ENCODE measurements at places on chromosomes 5 and 9.

GRCh38 chr5:79011219-79011836 is 26.2 kb upstream of the ARSB start:
- no peak for DNase-seq

DNA sequence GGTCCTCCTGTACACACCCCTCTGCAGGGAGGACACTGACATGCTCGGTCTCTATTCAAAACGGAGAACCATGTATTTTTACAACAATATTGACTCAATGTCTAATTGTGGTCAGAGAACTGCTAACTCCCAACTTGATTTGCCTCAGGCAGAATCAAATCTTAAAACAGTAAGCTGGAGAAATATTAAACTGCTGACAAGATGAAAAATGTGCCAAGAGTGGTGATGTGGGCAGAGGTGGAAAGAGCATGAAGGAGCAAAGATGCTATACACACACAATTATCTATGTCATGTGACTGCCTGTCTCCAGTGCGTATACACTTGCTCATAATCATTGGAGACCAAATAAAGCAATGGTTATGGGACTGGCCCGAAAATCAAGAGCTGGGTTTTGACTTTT is 556.1 kb upstream of the ZNF608 start:
- no peak for DNase-seq

- no peak for DNase-seq
Measured at GRCh38 chr9:108687006-108687987, 168.5 kb downstream of the ACTL7B start.

DNA sequence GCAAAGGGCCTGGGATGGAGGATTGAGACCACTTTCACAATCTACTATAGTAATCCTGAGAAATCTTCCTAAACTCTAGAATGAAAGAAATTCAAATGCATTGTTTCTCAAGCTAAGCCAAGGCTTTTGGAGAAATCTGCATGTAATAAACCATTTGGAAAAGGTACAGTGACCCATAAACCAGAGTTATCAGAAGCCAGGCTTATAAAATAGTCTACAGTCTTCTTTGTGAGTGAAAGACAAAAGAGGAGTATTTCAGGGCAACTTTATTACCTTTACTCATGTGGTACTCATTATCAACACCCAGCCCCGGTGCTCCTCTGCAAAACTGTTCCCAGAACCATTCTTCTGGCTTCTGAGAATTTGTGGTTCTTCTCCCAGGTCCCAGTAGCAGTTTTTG is 87.0 kb downstream of the GALNT10 start:
- DNase-seq: no peak

DNA sequence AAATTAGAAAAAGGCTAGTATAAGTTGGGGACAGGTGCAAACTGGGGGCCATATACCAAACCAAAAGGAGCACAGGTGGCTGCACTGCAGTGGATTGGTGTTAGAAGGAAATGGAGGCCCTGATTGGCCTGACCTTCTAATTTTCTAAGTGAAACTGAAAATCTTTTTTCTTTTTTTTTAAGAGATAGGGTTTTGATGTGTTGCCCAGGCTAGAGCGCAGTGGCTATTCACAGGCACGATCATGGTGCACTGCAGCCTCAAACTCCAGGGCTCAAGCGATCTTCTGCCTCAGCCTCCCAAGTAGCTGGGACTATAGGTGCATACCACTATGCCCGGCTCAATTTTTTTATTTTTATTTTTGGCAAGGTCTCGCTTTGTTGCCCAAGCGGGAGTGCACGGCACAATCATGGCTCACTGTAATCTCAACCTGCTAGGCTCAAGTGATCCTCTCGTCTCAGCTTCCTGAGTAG is 9.8 kb upstream of the CCDC69 start:
- no peak for DNase-seq

- peak; percentile 72 for DNase-seq
Measured at GRCh38 chr9:120477534-120478001, 102.4 kb downstream of the CDK5RAP2 start.

GRCh38 chr5:112293587-112293986 is 125.5 kb downstream of the EPB41L4A start:
- no peak for DNase-seq

- DNase-seq: no peak
Measured at GRCh38 chr9:74963056-74963455, 10.3 kb upstream of the C9orf40 start.

DNA sequence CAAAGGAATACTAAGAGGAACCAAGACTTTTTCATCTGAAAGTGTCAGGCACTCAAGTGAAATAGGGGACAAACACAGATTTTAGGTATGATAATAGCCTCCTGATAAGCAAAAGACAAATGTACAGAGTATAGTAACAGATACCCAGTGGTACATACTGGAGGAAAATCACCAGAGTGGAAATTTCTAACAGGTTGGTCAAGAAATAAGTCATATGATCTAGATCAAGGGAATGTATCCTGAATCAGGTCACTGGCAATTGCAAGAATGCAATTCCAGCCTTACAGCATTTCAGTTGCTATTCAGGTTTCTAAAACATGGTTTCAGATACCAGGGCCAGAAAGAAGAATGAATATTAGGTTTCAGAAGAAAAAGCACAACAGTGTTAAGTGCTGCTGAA is 82.2 kb upstream of the SLCO6A1 start:
- no peak for DNase-seq

- no peak for DNase-seq
Measured at GRCh38 chr9:76644171-76644570, 120.1 kb upstream of the PCA3 start.

DNA sequence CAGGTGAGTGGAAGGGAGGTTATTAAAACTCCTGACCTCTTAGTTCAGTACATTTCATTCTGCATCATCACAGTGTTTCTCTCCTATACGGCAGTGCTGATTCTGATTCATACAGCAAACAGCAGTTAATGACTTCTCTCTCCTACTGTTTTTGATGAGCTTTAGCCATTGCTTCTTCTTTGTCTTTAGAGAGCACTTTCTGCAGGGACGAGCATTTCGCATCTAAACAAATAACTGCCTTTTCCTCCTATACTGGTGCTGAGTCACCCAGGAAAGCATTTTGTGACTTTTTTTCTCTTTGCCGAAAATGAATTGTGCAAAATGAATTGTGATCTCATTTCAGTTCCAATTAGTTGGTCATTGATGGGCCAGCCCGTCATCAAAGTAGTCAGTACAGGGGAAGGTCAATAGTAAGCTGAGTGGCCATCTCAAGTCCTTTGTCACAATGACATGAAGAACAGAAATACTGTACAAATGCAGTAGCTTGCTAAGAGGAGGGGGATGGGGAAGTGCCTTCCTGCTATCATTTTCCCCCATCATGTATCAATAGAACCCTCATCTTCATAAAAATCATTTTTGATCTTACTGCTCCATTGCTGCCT is 98.5 kb downstream of the INSYN2B start:
- DNase-seq: no peak

- peak; percentile 10 for DNase-seq
Measured at GRCh38 chr5:134003817-134004625, 754 bp downstream of the VDAC1 start.

DNA sequence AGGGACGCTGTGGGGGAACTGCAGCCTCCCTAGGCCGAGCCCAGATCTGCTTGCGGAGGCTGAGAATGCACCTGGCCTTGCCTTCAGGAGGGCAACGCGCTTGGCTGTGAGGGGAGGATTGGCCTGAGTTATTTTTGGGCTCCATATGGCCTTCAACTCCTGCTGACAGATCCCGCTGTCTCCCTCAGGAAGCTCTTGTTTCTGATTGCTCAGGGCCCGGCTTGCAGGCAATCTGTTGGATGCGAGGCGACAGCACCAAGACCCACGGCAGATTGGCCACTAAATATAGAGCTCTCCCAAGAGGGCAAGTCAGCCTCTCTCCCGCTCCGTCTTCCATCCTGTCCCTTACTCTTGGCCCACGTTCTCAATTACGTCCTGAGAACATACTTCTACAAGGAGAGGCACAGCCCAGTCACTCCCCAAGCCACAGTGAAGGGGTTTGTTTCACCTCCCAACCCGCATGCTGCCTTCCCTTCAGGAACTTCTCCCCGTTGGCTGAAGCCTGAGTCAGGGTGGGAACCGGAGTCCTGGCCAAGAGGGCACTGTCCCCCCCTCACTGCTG is 53.6 kb downstream of the RASGEF1C start:
- DNase-seq: no peak

- DNase-seq: peak; percentile 34
Measured at GRCh38 chr9:69389437-69389995, 64.5 kb downstream of the ENTREP1 start.

DNA sequence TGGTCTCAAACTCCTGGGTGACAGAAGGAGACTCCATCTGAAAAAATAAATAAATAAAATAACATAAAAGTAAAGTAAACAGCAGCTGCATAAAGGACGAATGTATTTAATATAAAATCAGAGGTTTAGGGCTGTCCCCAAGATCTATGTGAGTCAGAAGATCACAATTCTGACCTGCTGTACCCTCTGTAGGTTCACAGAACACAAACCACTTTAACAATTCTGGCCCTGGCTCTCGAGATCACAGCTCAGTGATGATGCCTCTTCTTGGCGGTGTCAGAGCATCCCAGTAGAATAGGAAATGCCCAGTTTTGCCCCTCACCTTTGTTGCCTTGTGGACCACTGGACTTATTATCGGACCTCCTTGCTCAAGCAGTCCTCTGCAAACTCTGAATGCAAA is 380.9 kb downstream of the TLE1 start:
- DNase-seq: no peak

GRCh38 chr5:161189452-161189851 is 337.4 kb upstream of the ATP10B start:
- DNase-seq: no peak

GRCh38 chr9:90872835-90873294 is 71.2 kb downstream of the SYK start:
- DNase-seq: peak; percentile 93

DNA sequence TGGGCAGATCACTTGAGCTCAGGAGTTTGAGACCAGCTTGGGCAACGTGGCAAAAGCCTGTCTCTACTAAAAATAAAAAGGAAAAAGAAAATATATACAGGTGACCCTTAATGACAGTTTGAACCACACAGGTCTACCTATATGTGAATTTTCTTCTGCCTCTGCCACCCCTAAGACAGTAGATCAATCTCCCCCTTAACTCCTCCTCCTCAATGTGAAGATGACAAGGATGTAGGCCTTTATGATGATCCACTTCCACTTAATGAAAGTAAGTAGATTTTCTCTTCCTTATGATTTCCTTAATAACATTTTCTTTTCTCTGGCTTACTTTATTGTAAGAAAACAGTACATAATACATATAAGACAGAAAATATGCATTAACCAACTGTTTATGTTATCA is 3.4 kb downstream of the AKNA start:
- DNase-seq: no peak

DNA sequence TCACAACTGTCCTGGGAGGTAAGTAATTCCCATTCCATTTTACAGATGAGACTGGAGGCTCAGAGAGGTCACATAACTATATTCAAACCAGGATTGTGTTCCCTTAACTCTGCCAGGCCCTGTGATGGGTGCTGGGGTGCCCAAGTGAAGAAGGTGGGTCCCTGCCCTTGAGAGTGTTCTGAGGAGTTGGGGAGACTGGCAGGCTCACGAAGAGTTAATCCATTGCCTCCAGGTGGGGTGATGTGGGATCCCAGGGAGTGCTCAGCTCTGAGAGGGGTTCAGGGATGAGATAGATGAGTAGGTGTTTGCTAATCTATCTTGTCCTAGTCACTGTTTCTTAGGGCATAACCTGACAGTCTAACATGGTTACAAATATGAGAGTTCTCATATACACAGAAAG is 36.7 kb downstream of the GSN start:
- no peak for DNase-seq

GRCh38 chr5:78320401-78320800 is 25.9 kb upstream of the AP3B1 start:
- DNase-seq: peak; percentile 13

GRCh38 chr5:137055271-137055872 is 443.8 kb downstream of the SPOCK1 start:
- no peak for DNase-seq

- no peak for DNase-seq
Measured at GRCh38 chr5:127770272-127770671, 67.1 kb downstream of the CCDC192 start.

DNA sequence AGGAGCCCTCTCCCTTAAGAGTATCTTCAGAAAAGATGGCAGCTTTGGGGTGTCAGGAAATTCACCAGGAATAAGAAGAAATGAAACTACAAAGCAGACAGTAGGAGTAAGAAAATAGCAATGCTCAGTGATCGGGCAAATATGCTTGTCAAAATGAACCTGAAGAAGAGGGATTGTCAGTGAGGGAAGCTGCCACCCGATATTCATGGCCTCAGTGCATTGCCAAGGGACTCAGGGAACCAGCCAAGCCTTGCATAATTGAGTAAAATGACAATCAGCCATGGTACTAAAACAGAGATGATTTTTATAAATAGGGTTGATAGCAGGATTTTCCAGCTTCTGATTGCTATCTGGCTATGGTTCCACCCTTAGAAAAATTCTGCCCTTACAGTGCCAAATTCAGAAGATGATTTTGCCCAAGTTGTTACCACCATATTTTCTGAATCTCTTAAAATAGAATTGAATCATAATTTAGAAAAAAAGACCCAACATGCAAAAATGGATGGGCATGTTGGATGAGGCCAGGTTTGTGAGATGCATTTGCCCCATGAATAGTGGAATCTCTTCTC is 274.0 kb downstream of the NTRK2 start:
- no peak for DNase-seq

DNA sequence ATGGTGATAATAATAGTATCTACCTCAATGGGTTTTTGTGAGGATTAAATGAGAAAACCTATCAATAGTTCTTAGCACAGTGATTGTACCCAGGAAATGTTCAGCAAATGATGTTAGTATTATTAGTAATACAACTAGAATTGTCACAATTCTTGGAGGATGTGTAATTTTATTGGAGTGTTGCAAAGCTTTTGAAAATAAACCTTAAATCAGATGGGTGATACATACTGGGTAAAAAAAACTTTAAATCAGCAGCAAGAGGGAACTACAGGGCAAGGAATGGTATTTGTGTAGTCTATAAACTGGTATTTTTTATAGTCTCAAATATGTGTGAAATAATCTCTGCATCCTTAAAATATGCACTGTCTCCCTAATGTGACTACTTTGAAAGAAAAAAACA is 371.6 kb downstream of the PIK3R1 start:
- DNase-seq: no peak

GRCh38 chr5:159052401-159053011 is 47.2 kb downstream of the EBF1 start:
- DNase-seq: no peak

GRCh38 chr5:173228639-173229381 is 6.2 kb downstream of the NKX2-5 start:
- no peak for DNase-seq

GRCh38 chr5:38371596-38371995 is 113.2 kb downstream of the EGFLAM start:
- DNase-seq: no peak

DNA sequence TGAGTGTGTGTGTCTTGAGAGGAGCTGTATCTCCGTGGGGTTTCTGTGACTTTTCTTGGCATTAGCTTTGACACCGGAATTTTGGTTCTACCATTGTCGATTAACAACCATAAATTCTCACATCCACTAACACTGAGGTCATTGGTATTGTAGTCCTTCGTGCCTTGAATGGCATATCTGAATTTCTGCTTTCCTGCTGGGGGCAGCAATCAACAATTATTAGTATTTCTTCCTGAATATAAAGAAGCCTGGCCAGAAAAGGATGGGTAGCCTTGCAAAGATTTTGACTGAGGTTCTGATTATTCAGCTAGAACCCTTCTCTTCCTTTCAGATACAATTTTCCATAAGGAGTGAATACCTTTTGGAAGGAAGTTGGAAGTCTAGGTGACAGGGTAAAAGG is 33.5 kb upstream of the SHOC1 start:
- DNase-seq: no peak
